Activated CD4-positive, alpha-beta T cell treated with anti-CD3 and anti-CD28 coated beads, Interleukin-2, amount 10 ng/mL, durations not matched to agents 24 days and 14 days (primary cell): ENCODE measurements at places on chromosomes 11 and 22. TPM values are rescaled to one million over a fixed set of nuclear protein-coding genes. Genes with fewer than 3 reads are reported as not detected.
A peak's percentile ranks its signal among the peaks of the same experiment; 100 is the strongest.

DNA sequence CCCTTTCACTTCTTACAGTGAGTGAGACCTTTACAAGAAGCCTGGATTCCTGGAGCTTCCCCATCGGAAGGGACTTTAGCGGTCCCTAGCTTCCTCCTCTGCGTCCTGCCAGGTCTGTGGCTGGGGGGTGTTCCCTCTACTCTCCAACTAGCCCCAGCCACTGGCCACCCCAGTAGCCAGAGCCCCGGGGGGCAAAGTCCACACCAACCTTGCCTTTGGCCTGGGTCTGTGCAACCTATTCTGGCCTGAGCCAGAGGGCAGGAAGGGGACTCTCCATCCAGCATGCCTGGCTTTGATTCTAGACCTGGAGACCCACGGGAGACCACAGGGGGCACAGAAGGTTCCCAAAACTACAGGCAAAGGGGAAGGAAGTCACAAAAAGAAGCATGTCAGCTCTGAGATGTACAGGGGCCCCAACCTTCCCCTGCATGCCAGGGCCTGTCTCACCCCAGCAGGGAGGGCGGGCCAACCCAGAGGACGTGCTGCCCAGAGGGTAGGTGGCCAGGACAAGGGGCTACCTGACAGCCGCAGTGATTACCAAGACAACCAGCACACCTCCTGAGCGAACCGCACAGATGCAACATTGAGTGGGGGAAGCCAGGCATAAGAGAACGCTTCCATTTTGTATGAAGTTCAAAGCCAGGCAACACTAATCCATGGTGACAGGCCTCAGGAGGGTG, 52.4 kb downstream of the DSCAML1 start:
- H3K27ac ChIP-seq: no peak overlapping the region
- H3K36me3 ChIP-seq: no peaks in the 10 kb centered on the region

Gene FCHSD2
- total RNA-seq: 20.4 and 22.4 TPM in 2 replicates

Gene MRGPRE
- not detected in 2 replicates for total RNA-seq

GRCh38 chr22:48942698-48943566, 884.7 kb downstream of the BRD1 start:
- H3K27me3 ChIP-seq: no peaks in the 10 kb centered on the region
- H3K27ac ChIP-seq: no peak overlapping the region
- DNase-seq: no peak

Gene TMPRSS4
- not detected in 2 replicates for total RNA-seq

DNA sequence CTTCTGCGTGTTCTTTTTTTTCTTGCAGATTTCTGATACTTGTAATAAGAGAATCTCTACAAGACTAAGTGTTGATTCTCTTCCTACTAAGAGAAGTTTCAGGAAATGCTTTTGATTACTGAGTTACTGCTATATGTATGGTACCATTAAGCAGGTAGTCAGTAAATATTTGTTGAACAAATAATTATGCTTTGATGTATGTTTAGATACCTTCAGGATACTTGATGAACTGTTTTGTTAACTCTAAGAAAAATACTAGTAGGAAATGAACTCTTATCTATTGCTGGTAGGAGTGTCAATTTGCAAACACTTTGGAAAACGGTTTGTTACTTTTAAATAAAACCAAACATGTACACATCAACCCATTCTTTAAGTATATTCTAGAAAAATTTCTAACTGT, 90.6 kb downstream of the TMEM135 start:
- no peaks in the 10 kb centered on the region for H3K4me1 ChIP-seq
- no peaks in the 10 kb centered on the region for H3K36me3 ChIP-seq
- no peak overlapping the region for H3K4me3 ChIP-seq
- H3K27me3 ChIP-seq: no peaks in the 10 kb centered on the region
- no peak overlapping the region for H3K27ac ChIP-seq

DNA sequence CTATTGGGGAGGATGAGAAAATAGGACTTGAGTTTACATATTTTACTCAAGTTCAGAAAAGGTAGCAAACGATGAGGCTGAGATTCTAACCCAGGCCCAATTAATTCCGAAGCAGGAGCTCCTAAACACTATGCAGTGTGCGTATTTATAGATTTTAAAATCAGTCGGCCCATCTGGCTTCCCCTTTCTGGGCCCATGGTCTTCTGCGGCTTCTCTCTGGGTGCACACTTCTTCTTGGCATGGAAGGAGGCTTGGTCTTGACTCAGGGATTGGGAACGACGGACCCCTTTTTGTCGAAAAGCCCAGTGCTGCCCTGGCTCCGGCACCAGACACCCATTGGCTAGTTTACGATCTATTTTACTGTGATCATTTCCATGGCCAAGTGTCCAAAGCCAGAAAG, 1433.8 kb downstream of the BRD1 start:
- no peak overlapping the region for H3K4me3 ChIP-seq
- H3K27ac ChIP-seq: no peak overlapping the region
- DNase-seq: no peak

Gene OR4C11
- not detected in 2 replicates for total RNA-seq

DNA sequence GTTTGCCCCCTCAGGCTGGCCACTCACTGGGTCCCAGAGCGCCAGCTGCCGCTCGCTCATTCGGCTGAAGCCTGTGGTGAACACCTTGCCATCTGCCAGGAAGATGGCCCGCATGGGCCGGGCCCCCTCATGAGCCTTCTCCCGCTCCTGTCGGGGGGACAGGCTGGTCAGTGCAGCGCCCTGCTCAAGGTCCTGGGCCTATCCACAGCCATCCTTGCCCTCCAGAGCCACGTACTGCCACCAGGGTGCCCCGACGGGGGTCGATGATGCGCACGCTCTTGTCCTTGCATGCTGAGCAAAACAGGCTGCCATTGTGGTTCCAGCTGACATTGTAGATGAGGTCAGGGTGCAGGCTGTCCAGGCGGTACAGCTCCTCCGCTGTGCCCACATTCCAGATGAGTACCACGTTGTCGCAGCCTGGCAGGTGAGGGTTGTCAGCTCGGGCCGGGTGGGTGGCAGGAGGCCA, 2.1 kb downstream of the CORO1B start:
- H3K4me3 ChIP-seq: peak overlapping the region; percentile 36
- no peaks in the 10 kb centered on the region for H3K27me3 ChIP-seq
- DNase-seq: no peak
- H3K36me3 ChIP-seq: peaks cover 32% of the 10 kb centered on the region
- peak overlapping the region; percentile 81 for H3K27ac ChIP-seq

Gene TRIM51
- not detected in 2 replicates for total RNA-seq

Gene OR51G2
- not detected in 2 replicates for total RNA-seq

Gene GSTT2
- 0.42 TPM in 1 of 2 replicates, not detected in the other for total RNA-seq

- no peaks in the 10 kb centered on the region for H3K27me3 ChIP-seq
- no peak overlapping the region for H3K27ac ChIP-seq
- DNase-seq: no peak
- peaks cover 22% of the 10 kb centered on the region for H3K36me3 ChIP-seq
- no peak overlapping the region for H3K4me3 ChIP-seq
- peaks cover 3% of the 10 kb centered on the region for H3K4me1 ChIP-seq
Measured at GRCh38 chr11:77371646-77372045, 70.2 kb upstream of the GDPD4 start.

DNA sequence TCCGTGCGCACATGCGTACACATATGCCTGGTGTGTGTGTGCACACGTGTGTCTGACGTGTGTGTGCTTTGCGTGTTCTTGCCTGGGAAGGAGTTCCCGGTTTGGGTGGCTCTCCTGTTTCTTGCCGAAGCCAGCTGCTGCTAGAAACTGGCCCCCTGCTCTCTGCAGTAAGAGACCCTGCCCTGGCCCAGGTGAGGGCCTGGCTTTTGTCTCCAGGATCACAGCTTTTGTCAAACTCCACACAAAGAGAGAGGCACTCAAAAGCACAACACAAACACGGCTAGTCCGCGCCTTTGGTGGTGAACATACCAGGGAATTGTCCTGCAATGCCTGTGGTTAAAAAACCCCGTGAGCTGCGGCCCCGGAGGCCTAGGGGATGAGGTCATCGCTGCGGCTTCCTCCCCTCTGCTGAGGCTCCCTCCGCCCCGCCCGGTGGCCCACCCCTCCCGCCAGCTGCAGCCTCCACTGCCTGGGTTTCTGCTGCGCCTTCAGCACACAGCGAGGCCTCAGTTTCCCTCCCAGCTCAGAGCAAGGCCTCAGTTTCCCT, 88.9 kb downstream of the KCNQ1 start:
- H3K4me1 ChIP-seq: peaks cover 10% of the 10 kb centered on the region
- H3K27ac ChIP-seq: peak overlapping the region; percentile 37
- no peak overlapping the region for H3K4me3 ChIP-seq
- peaks cover 1% of the 10 kb centered on the region for H3K27me3 ChIP-seq
- no peak for DNase-seq
- H3K36me3 ChIP-seq: no peaks in the 10 kb centered on the region

DNA sequence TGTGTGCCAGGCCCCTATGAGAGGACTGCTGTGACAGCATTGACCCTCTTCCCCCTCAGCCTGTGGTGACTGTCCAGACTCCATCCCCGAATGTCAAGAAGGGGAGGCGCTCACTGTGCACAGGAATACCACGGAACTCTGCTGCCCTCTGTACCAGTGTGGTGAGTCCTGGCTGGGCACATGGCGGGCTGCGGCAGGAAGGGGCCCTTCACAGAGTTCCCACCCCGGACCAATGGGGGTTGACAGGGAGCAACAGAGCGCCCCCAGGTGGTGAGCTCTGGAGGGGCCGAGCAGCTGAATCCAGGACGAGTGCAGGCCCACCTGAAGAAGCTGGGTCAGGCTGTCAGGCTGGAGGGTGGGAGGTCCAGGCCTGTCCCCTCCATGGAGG, 83.8 kb upstream of the MYOD1 start:
- no peaks in the 10 kb centered on the region for H3K27me3 ChIP-seq
- peak; percentile 52 for DNase-seq
- no peak overlapping the region for H3K27ac ChIP-seq
- no peaks in the 10 kb centered on the region for H3K4me1 ChIP-seq
- H3K4me3 ChIP-seq: no peak overlapping the region

DNA sequence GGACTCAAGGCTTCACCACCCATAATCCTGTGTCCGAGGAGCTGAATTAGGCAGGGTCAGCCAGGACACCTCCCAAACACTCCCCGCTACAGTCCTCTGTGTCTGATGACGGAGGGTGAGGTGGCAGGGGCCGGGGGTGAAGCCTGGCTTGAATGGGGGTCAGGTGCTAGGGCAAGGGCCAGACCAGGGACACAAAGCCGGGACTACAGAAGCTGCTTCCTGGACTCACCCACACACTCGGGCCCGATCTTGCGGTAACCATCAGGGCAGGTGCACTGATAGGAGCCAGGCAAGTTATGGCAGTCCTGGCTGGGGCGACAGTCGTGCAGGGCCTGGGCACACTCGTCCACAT, 2.3 kb downstream of the EFEMP2 start:
- H3K4me1 ChIP-seq: peaks cover 14% of the 10 kb centered on the region
- no peak overlapping the region for H3K27ac ChIP-seq
- H3K27me3 ChIP-seq: no peaks in the 10 kb centered on the region

Gene DLG2
- total RNA-seq: 0.99 and 1.0 TPM in 2 replicates

- H3K27ac ChIP-seq: no peak overlapping the region
- no peak overlapping the region for H3K4me3 ChIP-seq
- H3K36me3 ChIP-seq: peaks cover 21% of the 10 kb centered on the region
- H3K27me3 ChIP-seq: no peaks in the 10 kb centered on the region
Measured at GRCh38 chr11:110433393-110434333, 3.9 kb downstream of the FDX1 start.

DNA sequence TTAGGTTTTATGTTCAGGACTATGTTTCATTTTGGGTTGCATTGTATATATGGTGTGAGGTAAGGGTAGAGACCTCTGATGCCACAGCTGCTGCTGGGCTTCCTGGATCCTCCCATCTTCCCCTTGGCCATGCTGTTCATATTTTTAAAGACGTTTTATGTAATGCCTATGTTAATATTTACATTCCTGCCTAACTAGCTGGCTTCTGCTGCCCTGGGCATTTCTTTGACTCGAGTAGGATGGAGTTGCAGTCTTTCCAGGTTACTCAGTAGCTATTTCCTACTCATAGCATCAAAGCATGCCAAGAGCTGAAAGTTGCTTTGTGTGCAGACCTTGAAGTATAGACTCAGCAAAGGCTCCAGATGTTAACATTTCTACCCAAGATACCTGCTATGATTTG, 220.5 kb upstream of the CADM1 start:
- H3K4me3 ChIP-seq: no peak overlapping the region
- H3K4me1 ChIP-seq: no peaks in the 10 kb centered on the region
- DNase-seq: no peak
- no peaks in the 10 kb centered on the region for H3K27me3 ChIP-seq
- H3K36me3 ChIP-seq: no peaks in the 10 kb centered on the region

Gene OR4D5
- total RNA-seq: not detected in 2 replicates

DNA sequence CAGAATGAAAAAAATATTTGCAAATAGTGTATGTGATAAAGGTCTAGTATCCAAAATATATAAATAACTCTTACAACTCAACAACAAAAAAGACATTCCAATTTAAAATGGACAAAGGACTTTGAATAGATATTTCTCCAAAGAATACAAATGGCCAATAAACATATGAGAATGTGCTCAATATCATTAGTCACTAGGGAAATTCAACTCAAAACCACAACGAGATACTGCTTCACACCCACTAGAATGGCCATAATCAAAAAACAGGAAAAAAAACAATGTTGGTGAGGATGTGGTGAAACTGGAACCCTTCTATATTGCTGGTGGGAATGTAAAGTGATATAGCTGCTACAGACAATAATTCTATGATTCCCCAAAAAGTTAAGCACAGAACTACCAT, 38.6 kb upstream of the RPS13 start:
- peaks cover 16% of the 10 kb centered on the region for H3K36me3 ChIP-seq
- no peaks in the 10 kb centered on the region for H3K27me3 ChIP-seq
- DNase-seq: no peak
- no peak overlapping the region for H3K4me3 ChIP-seq
- H3K27ac ChIP-seq: no peak overlapping the region
- peaks cover 4% of the 10 kb centered on the region for H3K4me1 ChIP-seq

DNA sequence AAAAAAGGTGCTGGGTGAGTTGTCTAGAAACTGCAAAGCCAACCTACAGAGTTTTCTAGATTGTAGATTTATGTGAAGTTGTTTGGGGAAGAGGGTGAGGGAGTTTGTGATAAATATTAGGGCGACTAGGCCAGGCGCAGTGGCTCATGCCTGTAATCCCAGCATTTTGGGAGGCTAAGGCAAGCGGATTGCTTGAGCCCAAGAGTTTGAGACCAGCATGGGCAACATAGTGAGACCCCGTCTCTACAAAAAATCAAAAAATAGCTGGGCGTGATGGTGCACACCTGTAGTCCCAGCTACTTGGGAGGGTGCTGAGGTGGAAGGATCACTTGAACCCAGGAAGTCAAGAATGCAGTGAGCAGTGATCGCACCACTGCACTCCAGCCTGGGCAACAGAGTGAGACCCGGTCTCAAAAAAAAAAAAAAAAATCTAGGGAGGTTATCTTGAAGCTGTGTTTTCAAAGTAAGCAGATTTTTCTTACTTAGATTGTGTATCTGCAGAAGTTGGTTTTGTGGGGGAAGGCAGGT, 844 bp downstream of the APOL6 start:
- peak overlapping the region; percentile 100 for H3K4me3 ChIP-seq
- H3K27ac ChIP-seq: peak overlapping the region; percentile 100
- H3K36me3 ChIP-seq: peaks cover 43% of the 10 kb centered on the region
- peaks cover 37% of the 10 kb centered on the region for H3K4me1 ChIP-seq
- no peaks in the 10 kb centered on the region for H3K27me3 ChIP-seq
- no peak for DNase-seq

GRCh38 chr22:44764373-44764772, 12.0 kb downstream of the ARHGAP8 start:
- no peaks in the 10 kb centered on the region for H3K36me3 ChIP-seq
- H3K27ac ChIP-seq: no peak overlapping the region
- H3K4me1 ChIP-seq: no peaks in the 10 kb centered on the region
- no peaks in the 10 kb centered on the region for H3K27me3 ChIP-seq
- no peak overlapping the region for H3K4me3 ChIP-seq
